ENCODE measurements at places on chromosomes 3 and 15.

DNA sequence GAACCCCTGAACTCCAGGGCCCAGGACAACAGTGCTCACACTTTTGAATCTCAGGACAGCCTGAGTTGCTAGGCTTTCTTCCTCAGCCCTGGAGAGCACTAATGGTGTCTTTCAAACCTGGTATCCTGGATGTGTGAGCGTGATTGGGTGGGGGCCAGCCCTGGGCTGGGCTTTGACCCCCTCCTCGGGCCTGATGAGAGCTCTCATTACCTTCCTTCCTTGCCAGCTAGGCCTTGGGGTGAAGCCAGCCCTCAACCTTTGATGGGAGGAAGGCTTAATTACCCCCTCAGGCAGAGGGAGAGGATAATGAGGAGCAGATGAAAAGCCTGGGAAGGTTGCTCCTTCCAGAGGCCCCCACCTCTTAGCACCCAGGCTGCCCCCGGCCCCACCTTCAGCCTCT is 31.1 kb upstream of the INSYN1 start:
- no peak for DNase-seq

DNA sequence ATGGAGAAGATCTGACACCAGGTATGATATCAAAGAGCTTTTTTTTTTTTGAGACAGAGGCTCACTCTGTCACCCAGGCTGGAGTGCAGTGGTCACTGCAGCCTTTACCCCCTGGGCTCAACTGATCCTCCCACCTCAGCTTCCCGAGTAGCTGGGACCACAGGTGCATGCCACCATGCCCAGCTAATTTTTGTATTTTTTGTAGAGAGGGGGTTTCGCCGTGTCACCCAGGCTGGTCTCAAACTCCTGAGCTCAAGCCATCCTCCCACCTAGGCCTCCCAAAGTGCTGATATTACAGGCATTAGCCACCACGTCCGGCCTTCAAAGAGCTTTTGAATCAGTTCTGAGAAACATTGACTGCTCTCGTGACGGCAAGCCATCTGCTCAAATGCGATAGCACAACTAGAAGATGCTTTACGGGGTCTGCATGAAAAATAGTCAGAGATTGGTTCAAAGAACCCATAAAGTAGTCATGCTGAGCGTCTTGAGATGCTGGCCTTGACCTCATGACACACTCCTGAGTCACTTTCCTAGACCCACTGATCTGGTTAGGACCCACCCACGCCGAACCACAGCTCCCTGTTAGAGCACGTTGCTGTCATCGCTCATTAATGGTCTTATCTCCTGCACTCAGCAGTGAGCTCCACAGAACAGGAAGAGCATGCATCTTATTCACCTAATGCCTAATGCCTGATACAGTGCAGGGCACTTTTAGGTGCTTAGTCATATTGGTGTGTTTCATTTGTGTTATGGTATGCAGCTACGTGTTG is 57.0 kb upstream of the NR2F2 start:
- no peak for DNase-seq

DNA sequence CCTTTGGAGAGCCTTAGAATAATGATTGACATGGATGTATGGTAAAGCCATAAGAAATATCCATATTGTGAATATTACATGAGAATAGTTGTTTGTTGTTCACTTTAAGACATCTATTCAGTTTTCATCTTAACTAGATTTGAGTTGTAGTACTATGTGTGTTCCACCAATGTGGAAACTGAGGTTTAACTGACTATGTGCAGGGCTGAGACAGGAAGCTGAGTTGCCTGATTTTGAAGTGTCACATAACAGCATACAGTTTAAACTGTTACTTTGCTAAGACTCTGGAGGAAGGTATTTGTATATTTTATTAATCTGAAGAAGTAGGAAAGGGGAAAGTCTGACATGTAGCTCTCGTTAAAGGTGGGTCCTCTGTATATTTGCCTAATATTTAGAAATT is 2.1 kb downstream of the ECT2 start:
- no peak for DNase-seq

GRCh38 chr3:107241217-107241616 is 136.0 kb upstream of the CCDC54 start:
- DNase-seq = no peak

GRCh38 chr15:85859671-85860070 is 64.9 kb upstream of the KLHL25 start:
- no peak for DNase-seq

- DNase-seq = no peak
Measured at GRCh38 chr3:61855211-61855610, 293.8 kb downstream of the PTPRG start.

- DNase-seq = no peak
Measured at GRCh38 chr15:67501836-67502461, 19.0 kb upstream of the C15orf61 start.

DNA sequence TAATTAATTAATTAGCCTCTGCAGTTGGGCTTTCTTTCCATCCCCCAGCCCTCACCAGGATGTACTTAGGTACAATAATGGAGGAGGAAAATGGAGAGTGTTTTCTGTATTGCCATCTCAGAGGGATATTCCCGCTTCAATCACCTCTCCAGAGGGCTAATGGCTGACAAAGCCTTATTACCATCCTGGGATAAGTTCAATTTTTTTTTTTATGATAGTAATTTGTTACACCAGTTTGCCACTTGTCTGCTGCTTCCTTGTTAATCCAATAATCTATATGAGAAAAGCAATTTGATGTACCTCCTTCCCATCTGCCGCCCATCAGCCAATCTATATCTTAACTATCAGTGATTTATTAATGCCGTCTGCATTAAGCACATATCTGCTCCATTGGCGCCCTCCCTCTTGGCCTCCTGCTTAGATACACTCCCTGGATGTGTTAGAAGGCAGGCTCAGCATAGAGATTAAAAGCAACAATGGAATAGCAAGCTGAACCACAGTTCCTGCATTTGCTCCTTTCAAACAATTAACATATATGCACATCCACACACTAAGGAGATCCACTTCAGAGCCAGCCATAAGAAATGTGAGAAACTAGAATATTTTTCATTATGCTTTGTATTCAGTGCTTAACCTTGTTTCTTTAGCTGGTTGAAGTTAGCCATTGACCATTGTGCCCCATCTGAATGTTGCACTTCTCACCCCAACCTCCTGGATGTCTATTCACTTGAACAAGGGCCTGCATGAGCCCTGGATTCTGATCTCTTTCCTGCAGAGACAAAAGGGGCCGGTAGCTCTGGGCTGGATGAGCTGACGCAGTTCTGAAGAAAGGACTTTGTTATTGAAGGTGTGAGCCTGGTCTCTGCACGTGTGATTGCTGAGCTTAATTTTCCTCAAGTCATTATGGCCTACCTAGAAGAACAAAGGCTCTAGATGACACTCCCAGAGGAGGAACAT is 237.3 kb upstream of the GAP43 start:
- DNase-seq = no peak

DNA sequence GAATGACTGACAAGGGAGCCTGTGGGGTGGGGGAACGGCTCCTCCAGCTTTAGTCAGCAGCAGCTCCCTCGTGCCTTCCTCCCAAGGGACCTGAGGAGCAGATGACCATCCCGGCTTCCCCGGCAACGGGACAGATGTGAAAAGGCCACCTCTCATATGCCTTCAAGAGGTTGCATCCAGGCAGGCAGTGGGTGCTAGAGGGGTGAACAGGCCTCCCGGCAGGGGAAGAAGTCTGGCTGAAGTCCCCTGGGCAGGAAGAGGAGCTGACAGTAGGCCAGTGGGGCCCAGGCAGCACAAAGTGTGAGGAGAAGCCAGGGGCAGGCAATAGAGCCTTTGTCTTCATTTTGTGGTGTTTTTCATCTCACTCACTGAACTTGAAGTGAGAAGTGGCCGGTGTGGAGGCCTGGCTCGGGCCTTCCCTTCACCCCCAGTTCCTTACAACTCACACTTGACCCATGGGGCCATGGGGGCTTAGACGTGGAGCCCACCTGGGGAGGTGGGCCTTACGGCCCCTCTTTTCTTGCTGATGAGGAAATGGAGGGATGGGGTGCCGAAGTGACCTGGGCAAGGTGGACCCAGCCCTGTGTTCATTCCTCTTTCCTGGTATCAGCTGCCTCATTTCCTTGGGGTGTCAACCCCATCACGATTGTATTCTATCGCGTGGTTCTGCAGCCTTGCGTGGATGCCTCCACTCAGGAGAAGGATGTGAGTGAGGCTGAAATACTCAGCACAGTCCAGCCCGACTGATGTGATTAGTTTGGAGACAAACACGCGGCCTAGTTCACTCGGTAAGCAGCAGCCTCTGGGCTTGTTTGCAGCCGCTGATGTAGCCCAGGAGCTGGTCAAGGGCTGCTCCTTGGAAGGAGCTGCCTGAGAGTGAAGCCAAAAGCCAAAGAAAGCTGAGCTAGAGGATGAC is 115.5 kb upstream of the ALDH1A3 start:
- DNase-seq = no peak

GRCh38 chr15:42619656-42620371 is 44.4 kb downstream of the STARD9 start:
- no peak for DNase-seq

DNA sequence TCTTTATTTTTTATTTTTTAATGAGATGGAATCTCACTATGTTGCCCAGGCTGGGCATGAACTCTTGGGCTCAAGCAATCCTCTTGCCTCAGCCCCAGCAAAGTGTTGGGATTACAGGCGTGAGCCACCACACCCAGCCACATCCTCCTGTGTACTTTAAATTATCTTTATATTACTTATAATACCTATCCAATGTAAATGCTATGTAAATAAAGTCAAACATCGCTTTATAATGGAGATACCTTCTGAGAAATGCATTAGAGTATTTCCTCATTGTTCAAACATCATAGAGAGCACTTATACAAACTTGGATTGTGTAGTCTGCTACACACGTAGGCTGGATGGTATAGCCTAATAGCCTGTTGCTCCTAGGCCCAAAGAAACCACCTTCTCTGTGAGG is 41.4 kb upstream of the MAGI1 start:
- DNase-seq = no peak

DNA sequence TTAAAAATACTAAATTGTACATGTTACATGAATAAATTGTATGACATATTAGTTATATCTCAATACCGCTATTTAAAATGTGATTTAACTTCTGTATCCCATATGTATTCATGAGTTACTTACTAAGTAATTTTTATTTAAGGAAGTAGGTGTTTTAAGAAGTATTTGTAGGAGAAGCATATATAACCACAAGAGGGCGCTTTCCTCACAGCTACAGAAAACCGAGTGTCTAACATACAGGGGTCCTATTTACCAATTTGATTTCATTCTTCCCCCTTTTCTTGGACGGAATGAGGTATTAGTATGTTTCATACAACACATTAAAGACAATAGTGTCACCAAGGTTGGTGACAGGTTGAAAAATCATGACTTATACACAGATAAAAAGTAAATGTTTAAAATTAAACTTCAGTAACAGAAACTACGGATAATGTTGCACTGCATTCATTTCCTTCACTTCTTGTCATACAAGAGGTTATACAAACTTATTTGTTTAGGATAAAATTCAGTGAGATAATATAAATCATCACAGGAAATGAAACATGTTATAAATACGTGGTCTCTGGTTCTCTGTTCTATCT is 253.6 kb downstream of the MAGI1 start:
- DNase-seq = no peak

DNA sequence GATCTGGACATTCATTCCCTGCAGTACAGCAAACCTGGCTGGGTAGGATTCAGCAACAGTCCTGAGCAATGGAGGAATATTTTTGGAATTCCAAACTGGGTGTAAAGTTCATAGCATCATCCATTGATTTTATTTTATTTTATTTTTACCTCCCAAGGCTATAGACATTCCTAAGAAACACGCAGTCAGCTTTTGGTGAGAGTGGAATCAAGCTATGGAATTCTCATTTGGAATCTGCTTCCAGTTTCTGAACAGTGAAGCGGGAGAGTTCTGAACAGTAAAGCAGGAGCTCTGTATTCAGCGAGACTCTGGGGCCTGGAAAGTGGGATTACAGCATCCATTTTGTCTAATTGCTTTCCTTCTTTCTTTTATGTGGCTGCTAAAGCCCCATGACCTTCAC is 1.4 kb upstream of the PDZRN3 start:
- DNase-seq = no peak

GRCh38 chr3:123401836-123402530 is 46.9 kb downstream of the ADCY5 start:
- DNase-seq = no peak

- no peak for DNase-seq
Measured at GRCh38 chr3:122484985-122485384, 29.8 kb downstream of the KPNA1 start.

GRCh38 chr15:48363474-48363873 is 32.2 kb downstream of the DUT start:
- no peak for DNase-seq

GRCh38 chr15:63054281-63054683 is 11.7 kb downstream of the TPM1 start:
- no peak for DNase-seq

DNA sequence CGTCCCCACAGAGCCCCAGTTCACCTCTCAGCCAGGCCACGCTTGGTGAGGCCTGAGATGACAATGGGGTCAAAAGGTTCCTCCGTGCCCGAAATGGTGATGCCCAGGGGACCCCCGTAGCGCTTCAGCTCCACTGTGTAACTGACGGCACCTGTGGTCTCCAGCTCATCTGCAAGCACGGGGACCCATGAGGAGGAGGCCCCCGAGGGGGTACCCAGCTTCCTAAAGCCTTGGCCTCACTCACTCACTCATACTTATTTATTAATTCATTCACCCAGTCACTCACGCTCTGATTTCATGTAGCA is 30.4 kb downstream of the GRIP2 start:
- DNase-seq = no peak

- no peak for DNase-seq
Measured at GRCh38 chr15:82272154-82272553, 9.5 kb downstream of the SAXO2 start.

DNA sequence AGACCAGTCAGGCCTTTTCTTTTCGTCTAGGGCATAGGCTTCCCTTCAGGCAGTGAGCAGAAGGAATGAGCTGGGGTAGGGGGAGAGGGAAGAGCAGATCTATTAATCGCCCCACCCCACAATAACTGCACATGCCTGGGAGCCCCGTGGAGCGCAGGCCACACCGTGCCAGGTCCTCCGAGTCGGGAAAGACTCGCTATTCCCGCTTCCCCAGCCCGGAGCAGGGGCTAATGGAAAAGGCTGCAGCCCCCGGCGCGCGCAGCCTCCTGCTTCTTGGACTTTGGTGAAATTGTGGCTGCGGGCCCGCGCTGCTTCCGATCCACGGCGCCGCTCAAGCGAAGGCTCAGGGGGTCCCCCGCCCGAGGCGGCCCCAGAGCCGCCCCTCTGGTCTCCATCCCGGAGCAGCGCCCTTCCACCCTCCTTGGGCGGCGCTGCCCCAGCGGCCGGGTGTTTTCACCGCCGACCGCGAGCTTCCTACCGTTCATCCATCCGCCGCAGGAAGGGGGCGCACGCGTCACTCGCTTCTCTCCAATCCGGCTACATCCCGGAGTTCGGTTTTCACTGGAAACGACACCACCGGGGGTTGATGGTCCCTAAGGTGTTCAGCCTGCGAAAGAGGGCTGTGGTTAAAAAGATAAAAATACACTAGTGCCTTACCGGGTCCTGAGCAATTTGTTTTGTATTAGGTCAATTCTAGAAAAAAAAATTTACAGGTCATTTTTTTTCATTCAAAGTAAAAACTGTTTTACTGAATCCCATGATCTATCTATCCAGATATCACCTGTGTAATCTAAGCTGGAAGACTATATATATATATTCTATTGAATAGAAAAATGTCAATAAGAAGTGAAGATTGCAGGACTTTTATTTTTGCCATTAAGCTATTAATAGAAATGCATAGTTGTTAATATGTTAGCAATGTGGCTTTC is 4.4 kb upstream of the SYNM start:
- no peak for DNase-seq

- DNase-seq = no peak
Measured at GRCh38 chr15:99343881-99344551, 92.7 kb downstream of the LRRC28 start.
